Stimulated activated CD8-positive, alpha-beta memory T cell treated with anti-CD3 and anti-CD28 coated beads, Interleukin-2, amount 100 ng/mL, for 1 hour (primary cell): ENCODE measurements at places on chromosomes 12 and 14.

- DNase-seq: no peak
These were observed 28.5 kb downstream of the FMNL3 start for GRCh38 chr12:49678711-49679110.

DNA sequence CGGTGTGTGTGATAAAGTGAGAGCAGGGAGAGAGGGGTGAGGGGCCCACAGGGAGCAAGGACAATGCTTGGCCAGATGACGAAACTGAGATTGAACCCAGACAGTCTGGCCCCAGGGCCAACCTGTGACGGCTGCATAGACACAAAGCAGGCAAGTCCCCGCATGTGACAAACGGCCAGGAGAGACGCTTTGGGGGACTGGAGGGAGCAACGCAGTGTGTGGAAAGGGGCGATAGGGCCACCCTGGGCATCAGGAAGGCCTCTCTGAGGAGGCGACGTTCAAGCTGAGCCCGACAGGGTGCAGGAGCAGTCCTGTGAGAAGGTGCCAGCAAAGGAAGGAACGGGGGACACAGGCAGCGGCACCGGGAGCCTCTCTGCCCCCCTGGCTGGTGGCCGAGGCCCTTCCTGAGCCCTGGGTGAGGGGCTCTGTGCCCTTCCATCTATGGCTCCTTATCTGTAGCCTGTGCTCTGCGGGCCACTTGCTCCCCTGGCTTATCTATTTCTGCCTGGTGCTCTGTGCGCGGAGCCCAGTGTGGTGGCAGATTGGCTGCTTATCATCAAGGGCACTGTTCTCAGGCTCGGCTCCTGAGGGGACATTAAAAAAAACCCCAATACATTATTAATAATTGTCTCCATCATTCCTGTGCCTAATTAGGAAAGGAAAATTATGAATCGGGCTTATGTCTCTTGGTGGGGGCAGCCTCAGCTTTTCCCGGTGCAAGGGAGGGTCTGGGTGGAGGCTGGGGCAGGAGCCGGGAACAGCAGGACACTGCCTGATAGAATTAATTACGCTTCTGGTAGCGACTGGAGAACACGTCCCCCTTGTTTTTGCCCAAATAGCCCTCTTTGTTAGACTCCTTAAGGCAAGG is 39.8 kb downstream of the PRIMA1 start:
- DNase-seq: no peak

DNA sequence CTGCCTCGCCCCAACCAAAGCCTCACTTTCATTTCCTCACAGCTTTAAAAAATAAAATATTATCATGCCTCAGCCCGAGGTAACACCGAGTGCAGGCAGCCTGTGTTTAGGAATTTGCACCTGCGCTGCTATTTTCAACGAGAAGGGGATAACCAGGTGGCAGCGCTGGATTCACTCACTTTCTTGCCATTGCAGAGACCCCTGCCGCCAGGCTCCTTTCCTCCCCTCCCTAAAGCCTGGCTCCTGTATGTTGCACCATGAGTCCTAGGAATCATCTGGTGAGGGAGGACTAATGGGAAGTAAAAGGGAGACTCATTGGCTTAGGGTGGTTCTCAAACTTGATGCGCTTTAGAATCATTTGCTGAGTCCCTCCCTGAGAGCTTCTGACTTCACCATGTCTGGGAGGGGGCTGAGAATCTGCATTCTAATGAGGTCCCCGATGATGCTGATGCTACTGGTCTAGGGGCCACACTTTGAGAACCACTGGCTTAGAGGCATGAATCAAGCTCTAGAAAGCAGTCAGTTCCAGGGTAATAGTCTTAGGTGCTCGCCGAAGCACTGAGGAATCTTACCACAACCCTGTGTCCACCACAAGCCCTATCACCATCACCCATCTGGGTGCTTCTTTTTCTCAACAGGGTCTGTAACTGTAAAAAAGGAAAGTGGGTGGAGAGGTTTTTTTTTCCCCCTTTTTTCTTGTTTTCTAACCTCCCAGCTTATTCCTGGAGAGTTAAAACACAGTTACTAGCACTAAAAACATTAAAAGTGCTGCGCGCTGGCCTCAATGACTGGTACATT is 83.8 kb downstream of the SLC38A1 start:
- no peak for DNase-seq

- DNase-seq: no peak
These were observed 991.8 kb downstream of the VRK1 start for GRCh38 chr14:97788846-97789526.

DNA sequence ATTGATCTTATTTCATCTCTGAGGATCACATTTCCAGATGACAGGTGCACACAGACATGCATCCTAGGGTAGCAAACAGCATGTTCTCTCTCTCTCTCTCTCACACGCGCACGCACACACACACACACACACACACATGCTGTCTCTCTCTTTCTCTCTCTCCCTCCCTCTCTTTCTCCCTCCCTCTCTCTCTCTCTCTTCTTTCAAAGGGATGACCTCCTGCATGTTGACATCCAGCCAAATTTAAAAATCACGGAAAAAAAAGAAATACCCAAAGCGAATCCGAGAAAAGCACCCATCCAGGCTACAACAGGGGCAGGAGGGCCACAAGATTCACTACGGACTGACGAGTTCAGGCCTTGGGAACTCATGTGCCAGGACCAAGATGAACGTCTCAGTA is 2.3 kb downstream of the KSR2 start:
- DNase-seq: no peak

DNA sequence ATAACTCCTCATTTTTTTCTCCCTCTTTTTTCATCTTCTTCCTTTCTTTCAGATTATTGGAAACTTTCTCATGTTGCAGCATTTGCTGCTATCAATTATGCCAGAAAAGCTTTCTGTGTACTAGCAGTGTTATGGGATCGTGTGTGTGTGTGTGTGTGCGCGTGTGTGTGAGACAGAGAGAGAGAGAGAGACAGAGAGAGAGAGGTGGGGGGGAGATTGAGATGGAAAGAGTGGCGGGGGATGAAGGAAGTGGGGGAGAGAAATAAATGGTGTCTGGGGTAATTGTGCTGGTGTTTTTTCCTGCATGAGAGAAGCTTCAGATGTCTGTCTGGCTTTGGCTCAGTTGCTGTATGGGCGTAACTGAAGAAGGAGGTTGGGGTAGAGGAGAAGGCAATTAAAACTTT is 268.9 kb downstream of the RAD51B start:
- DNase-seq: no peak

GRCh38 chr12:53071591-53072551 is 7.3 kb downstream of the SPRYD3 start:
- DNase-seq: no peak

GRCh38 chr14:63848890-63849289 is 3.9 kb upstream of the SYNE2 start:
- no peak for DNase-seq

DNA sequence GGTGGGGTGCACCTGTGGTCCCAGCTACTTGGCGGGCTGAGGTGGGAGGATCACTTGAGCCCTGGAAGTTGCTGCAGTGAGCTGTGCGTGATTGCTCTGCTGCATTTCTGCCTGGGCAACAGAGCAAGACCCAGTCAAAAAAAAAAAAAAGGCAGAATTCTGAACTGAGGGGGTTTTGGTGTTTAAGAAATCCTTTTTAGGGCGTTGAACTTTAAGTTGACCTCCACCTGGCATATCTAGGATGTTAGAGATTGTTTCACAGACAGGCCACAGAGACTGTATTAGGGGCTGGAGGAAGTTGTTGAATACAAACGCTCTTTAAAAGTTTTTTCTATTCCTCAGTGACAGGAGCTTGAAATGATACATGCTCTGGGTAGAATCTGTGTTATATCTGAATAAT is 60.5 kb downstream of the FBXW8 start:
- no peak for DNase-seq

GRCh38 chr14:68333262-68333661 is 459.6 kb downstream of the ZFP36L1 start:
- no peak for DNase-seq

DNA sequence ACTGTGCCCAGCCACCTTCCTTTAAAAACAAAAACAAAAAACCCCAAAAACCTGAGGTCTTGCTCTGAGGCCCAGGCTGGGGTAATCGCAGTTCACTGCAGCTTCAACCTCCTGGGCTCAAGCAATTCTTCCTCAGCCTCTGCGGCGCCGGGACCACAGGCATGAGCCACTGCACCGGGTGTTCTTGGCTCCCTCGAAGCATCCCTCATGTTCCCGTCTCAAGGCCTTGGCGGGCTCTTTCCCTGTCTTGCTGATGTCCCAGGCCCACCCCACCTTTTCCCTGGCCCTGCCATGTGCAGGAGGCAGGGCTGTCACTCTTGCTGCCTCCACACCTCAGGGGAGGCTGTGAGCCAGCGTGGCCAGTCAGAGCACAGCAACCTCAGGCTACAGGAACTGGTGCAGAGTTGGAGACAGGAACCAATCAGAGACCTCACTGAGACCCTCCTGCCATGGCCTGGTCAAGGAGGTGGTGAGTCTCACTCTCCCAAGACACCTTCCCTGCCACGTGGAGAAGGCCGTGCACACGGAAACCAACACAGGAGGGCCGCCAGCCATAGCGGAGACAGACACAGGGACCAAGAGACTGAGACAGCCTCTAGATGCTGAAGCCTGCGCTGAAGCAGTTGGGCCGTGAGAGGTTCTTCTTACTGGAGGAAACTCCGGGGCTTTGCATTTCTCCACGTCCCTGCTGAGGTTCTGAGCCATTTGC is 6.0 kb upstream of the AMN start:
- DNase-seq: no peak

DNA sequence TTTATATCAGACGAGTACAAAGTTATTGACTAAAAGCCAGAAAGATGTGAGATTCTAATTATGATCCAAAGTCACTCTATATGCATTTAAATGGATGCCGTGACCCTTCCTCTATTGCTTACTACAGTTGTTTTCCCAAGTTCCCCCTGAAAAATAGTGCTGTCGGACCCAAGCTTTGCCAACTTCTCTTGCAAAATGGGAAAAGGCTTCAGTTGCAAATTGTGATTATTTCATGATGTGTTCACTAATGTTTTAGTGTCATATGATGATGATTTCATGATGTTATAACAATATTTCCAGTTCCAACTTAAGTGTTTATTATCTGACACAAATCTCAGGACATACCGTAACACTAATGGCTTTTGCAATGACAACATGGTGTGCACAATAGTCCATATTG is 534.6 kb upstream of the ATP2B1 start:
- DNase-seq: no peak

DNA sequence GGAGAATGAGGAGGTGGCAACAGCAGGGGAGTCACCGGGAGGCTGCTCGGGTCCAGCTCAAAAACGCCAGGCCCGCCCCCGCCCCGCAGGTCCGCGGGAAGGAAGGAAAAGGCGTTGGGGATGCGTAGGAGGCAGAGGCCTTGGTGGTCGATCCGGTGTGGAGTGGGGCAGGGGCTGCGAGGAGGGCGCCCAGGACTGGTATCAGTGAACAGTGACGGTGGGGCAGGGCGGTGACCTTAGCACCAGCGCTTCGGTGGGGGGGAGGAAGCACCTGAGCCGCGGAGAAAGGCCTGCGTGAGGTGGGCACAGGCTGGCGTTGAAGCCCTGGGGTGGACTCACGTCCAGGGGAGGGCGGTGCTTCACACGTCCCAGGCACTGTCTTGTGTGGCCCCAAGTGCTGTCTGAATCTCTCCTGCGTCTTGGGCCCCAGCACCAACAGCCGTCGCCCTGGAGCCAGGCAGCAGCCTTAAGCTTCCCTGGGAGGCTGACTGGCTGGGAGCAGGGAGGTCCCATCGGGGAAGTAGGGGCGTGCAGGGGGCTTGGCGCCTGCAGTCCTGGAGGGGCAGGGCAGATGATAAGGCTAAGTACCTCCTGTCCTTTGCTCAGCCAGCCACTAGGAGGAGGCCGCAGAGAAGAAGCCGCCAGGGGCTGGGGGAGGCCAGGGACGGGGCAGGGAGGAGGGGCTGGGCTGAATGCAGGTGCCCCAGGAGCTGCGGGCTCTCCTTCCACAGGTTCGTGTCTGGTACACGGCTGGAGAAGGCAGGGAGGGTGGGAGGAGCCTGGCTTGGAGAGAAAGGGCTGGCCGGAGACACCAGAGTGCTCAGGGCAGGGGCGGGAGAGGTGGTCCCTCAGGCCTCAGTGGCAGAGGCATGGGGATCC is 26.5 kb downstream of the ZBTB42 start:
- peak; percentile 30 for DNase-seq

- no peak for DNase-seq
These were observed 289.1 kb downstream of the RMST start for GRCh38 chr12:97751704-97752103.

DNA sequence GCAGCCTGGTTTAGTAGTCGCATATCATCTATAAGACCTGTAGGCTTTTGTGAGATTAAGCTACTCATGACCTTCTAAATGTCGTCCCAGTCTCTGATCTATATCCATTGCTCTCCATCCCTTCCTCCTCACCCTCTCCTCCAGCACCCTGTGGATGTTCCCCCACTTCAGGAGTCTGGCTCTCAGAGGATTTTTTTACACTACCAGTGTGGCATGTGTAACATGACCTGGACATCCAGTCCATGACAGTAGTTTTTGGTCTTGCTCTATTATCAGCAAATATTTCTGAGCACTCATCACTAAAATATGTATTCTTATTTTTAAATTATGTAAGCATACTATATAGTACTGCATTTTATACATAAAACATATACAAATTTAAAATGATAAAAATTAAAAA is 142.1 kb downstream of the DYRK2 start:
- no peak for DNase-seq

DNA sequence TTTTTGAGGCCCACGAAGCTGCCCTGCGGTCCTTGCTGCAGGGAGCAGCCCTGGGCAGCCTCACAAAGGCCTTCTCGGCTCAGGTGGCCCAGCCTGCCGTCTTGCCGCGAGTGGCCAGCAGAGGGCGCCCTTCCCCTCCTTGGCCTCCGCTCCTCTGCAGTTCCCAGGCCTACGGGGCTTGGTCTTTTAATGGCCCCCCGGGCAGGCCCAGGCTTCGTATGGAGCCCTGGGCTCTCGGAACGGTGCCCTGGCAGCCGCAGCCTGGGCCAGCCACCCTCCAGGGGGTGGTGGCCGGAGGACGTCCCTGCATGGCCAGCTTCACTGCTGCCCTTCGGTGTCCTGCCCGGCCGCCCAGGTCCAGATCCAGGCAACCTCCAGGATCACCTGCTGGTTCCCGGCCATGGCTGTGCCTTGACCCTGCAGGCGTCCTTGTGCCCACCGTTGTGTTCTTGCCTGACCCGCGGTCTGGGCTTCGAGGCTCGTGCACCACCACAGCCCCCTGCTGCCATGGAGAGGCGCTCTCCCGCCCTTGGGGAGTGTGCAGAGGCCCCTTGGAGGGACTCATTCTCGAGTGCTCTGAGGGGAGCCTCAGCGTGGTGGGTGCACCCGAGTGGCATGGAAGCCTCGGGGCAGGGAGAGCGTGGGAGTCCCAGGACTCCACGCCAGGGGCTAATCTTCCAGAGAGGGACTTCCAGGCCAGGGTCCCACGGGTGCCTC is 9.4 kb downstream of the ASPG start:
- peak; percentile 56 for DNase-seq

DNA sequence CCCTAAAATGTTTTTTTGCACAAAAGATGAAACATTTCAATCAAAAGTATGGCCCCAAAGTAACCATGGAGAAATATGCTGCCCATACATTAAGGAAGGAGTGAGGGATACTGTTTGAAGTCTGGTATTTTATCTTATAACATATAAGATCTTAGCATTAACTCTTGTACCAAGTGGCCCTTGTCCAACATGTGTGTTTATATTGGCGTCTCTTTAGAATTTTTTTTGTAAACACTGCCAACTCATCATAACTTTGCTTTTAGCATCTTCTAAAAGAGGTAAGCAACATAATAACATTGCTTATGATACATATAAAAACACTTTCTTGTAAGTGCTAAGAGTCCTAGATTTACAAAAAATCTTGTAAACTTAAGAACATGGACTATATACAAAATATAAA is 419.7 kb downstream of the ADAMTS20 start:
- no peak for DNase-seq
